Germinal center (tissue), 1 donor: ENCODE measurements at places on chromosomes 5 and 9.

GRCh38 chr5:95821110-95822021, 1.2 kb downstream of the GLRX start:
- DNase-seq: no peak

DNA sequence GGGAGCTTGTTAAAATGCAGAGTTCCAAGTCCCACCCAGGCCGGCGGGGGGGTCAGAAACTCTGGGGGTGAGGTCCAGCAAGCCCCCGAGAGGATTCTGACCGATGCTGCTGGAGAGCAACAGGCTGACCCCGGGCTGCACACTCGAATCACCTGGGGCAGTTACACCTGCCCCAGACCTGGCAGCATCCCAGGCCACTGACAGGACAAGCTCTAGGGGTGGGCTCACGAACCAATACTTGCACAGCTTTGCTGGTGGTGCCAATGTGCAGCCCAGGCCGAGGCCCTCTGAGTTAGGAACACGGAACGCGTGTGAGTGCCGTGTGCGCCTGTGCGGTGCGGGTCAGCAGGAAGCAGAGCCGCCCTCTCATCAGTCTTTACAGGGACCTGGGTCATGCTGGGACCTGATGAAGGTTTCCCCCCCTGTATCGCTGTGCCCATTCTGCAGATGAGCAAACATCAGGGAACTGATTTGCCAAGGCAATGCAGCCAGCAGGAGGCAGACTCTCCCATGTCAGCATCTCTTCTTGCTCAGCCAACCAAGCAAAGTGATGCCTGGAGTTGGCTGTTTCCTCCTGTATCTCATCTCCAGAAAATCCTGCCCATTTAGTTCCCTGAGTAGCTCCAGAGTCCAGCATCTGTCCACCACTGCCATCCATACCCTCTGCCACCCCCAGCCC, 16.3 kb downstream of the FAM163B start:
- DNase-seq: no peak

- no peak for DNase-seq
Measured at GRCh38 chr5:43236653-43237355, 44.8 kb downstream of the NIM1K start.

DNA sequence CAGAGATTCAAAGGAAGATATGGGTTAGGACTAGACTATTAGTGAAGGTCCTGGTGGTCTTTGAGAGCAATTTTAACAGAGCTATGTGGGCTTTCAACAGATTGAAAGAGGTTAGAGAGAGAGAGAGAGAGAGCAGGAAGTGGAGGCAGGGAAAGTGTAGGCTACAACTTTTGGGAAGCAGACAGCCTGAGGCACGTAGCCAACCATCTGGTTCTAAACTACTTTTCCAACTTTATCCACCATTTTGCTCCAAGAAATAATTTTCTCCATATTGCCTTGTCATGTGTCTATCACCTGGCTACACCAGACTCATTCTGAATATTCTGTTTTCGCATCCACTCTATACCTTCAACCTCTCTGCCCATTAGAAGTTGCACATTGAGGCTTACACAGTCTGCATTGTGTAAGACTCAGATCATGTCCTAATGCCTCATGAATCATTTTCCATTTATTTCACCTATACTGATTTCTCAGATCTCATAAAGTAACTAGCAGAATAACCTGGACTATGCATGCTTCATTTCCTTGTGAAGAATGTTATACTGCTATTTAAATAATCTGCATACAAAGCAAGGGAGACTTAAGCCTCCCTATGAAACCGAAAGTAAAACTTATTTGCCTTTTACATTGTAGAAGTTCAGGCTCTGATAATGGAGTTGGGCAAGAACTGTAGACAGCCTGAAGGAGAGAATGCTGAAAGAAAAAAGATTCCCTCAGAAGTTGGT, 235.6 kb downstream of the ELAVL2 start:
- no peak for DNase-seq

GRCh38 chr9:134034215-134035040, 9.1 kb downstream of the BRD3OS start:
- DNase-seq: no peak

DNA sequence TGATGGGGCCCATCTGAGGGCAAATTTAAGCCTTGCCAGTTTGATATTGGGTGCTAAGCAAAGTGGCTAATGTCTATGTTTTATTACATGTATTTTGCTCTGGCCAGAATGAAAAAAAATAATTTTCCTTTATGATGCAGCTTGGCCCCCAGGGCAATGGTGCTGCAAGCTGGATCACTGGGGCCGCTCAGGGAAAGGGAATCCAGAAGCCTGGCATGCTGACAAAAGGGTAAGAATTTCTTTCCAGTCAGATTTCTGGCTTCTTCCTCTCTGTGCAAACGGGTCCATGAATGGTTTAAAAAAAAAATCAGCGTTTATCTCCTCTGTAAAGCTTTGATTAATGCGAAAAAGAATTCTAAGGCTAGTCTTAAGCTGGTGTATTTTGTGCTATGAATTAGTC, 138.4 kb downstream of the MAPKAP1 start:
- DNase-seq: no peak
